ENCODE measurements at places on chromosomes 13 and 19.

DNA sequence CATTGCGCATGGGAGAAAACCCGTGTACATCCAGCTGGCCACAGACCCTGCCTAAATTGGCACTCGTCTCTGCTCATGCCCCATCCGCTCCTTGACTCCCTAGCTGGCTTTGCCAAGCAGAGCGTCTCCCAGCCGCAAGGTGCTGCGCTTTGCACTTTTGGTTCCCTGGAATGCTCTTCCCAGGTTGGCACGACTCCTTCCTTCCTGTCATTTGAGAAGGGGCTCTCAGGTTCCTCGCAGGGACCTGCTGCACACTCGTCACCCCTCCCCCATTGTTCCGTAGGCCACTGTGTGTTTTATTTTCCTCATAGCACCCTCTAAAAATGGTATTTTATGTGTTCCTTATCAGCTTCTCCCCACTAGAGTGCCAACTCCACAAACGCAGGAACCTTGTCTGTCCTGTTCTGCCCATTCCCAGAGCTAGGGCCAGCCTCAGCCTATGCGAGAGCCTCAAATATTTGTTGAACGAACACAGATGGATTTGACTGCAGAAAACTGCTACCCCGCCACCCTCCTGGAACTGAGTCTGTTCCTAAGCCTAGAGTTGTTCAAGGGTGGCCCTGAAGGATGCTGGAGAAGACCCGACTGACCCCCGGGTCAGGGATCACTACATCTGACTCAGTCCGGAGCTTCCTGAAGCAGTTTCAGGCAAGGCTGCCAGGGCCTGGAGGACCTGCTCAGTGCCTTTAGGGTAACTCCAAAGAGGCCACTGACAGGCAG, 8.4 kb upstream of the CEBPA start:
- DNase-seq: no peak

DNA sequence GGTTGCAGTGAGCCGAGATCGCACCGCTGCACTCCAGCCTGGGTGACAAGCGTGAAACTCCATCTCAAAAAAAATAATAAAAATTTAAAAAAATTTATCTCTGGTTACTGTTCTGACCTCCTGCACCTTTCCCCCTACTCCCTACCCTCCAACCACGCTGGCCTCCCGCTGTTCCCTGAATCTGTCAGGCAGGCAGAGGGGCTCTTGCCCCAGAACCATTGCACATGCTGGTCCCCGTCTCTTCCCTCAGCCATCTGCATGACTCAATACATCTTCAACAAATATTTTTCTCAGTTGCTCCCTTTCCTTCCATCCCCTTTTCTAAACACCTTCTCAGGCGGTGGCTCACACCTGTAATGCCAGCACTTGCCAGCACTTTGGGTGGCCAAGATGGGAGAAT, 1.1 kb upstream of the FAM187B start:
- no peak for DNase-seq

DNA sequence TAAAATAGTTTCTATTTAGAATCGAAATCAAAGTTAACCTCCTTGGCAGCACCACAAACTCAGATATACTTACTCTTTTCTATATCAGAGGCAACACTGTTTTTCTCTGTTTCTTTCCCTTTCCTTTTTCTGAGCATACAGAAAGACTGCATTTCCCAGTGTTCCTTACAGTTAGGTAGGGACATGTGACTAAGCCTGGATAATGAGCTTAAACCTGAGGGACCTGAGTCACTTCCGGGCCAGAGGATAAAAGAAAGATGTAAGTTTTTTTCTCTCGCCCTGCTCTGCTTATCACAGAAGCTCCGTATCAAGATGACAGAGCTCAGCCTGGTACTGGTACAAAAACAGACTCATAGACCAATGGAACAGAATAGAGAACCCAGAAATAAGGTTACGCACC, 531.9 kb downstream of the KLF12 start:
- DNase-seq: peak; percentile 12

DNA sequence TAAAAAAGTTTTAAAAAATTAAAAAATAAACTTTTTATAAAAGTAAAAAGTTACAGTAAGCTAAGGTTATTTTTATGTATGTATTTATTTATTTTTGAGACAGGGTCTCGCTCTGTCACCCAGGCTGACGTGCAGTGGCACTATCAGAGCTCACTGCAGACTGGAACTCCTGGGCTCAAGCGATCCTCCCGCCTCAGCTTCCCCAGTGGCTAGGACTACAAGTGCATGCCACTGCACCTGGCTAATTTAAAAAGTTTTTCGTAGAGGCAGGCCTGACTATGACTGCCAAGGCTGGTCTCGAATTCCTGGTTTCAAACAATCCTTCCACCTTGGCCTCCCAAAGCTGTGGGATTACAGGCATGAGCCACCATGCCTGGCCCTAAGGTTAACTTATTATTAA, 64.1 kb downstream of the CDADC1 start:
- no peak for DNase-seq

GRCh38 chr19:4081441-4082129, 14.9 kb upstream of the ZBTB7A start:
- no peak for DNase-seq

- no peak for DNase-seq
Observed at GRCh38 chr19:7638802-7639465, 2.0 kb downstream of the STXBP2 start.

- DNase-seq: no peak
Observed at GRCh38 chr13:37364007-37364406, 234.6 kb downstream of the POSTN start.

DNA sequence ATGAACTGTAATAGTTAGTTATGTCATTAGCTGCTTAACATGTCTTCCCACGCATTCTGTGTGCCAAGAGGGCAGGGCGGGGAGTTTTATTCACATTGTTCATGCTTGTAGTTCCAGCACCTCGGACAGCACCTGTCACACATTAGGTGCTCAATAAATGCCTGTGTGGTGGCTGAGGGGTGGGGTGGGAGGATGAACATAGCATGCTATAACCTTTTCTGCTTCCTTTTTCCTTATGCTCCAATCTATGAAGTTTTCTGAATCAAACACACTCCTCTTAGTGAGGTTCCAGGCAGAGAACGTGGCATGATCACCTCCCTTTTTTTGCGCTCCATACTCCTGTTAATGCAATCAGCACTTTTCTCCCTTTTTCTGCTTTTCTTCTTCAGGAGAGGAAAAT, 15.8 kb upstream of the PTPRS start:
- no peak for DNase-seq

DNA sequence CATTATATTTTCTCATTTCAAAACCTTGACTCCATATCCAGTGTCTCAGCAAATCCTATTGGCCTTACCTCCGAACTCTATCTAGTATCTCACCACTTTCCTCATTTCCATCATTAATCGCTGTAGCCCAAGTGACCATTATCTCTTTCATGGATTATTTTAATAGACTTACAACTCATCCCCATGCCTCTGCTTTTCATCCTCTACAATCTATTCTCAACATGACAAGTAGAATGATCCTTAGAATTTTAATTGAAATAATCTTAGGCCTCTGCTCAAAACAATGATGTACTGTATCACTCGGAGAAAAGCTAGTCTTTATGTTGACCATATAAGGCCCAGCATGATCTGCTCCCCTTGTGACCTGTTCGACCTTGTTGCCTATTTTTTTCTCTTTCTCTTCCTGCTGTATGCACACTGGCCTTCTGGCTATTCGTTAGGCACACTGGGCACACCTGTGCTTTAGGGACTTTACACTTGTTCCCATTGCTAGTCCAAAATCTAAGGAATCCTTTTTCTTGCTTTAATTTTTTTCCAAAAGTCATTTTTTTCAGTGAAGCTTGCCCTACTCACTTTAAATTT, 21.4 kb downstream of the DNAJC15 start:
- DNase-seq: no peak

- no peak for DNase-seq
Observed at GRCh38 chr13:28849441-28849840, 29.3 kb downstream of the MTUS2 start.

DNA sequence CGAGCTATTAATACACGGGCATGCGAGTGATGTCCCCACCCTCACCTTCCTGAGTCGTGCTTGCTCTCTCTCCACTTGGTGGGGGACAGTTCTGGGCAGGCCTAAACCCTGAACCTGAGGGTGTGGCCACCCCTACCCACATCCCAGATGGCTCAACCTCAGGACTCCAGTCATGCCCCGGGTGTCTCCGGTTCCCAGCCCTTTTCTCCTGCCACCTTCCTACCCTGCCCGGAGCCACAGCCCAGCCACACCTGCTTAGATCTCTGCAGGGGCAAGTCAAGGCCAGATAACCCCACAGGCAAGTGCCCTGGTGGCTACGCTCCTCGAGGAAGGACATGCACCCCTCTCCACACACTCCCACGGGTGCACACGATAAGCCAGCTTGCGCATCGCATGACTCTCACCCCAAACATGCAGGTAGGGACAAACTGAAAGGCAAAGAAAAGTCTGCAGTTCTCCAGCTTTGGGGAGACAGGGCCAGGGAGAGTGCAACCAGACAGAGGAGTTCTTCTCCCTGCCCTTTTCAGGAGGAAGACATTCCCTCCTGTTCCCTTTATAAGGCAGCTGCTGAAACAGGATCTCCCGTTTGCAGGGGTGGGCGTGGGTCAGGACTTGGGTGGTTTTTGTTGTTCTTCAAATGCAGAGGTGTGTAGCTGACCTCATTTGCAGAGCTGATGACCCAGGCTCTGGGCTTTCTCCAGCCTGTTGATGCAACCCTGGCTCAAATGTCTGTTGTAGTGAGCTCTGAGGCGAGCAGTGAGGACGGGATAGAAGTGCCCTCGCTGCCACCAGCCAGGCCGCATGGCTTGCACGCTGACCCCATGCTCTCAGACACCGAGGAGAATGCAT, 88.6 kb downstream of the DPF1 start:
- no peak for DNase-seq

DNA sequence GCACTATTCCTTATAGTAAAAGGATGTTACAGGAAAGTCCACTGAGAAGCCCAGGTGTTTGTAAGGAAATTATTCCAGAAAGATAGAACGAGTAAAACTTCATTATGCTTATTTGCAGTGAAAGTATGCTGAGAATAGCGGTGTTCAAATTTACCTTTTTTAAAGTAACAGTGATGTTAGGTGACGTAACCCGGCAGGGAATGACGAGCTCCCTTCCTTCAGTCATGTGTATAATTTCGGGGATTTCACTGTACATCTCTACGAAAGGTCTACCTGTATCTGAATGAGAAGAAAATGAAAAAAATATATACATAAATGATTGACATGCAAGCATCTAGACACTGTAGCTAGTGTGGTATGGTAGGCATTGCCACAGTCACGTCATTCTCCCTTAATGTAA, 56.9 kb downstream of the FLT1 start:
- no peak for DNase-seq

GRCh38 chr13:59621773-59622172, 542.0 kb downstream of the DIAPH3 start:
- DNase-seq: no peak

DNA sequence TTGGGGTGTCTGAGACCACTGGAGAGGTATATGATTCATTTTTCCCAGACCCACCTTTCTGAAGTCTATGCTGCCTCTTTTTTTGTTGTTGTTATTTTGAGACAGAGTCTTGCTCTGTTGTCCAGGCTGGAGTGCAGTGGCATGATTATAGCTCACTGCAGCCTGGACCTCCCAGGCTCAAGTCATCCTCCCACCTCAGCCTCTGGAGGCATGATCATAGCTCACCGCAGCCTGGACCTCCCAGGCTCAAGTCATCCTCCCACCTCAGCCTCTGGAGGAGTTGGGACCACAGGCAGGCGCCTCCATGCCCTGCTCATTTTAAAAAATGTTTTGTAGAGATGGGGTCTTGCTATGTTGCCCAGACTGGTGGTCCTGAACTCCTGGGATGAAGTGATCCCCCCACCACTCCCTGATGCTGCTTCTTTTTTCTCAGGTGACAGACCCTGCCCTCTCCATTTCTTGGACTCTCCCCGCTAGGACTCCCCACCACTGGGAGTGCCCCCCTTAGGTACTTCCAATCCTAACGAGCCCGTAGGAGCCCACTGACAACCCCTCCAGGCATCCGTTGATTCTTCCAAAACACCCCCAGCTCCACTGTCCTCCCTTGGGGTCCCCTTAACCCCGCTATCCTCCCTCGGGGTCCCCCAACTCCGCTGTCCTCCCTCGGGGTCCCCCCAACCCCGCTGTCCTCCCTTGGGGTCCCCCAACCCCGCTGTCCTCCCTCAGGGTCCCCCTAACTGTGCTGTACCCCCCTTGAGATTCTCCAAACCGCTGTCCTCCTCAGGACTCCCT, 45.4 kb downstream of the ARHGEF18 start:
- DNase-seq: no peak

DNA sequence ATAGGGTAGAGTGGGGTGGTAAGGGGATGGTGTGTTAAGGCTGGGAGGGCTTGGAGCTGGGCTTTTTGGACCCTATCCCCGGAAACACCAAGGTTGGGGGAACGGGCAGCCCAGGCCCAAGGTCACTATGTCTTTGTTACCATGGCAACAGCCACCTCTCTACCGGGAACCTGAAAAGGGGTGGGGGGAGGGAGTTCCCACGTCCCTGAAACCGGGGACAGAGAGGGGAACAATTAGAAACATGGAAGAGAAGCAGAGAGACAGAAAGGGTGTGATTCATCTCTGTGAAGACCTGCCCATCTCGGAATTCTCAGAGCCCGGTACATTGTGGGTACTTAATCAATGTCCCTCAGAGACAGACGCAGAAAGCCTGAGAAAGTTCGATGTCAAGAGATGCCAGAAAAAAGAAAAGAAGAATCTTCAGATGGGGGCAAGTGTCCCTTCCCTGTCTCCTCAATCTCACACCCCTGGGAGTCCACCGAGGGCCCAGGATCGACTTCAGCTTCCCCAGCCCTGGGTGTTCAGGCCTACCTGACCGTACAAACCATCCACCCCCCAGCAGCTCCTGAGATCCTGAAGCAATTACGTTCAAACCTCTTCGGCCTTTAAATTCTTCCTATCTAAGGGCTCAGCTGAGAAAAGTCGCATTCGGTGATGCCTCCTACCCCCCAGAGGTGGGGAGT, 6.8 kb upstream of the LRFN1 start:
- DNase-seq: no peak
